NCI-H1105 (cell line): ENCODE measurements at places on chromosomes 2 and 18.

GRCh38 chr2:230575642-230576324, 136.9 kb upstream of the CAB39 start:
- no peak for DNase-seq

DNA sequence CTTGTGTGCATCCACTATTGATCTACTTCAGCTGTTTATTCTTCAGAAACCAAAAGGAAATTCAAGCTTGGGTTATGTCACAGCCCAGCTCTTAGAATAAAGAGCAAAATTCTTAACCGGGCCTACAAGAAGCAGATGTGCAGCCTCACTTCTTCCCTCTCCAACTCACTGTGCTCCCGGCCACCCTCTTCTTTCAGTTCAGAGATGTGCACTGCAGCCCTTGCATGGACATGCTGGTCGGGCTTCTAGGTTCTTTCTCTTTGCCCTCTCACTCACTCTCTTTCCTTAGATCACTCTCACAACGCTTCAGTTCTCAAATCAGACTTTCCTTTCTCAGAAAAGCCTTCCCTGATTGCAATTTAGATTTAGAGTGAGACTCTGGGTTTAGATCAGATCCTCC, 104.1 kb downstream of the CHN1 start:
- DNase-seq, result no peak

- no peak for DNase-seq
These were observed 163.1 kb downstream of the TMEM18 start for GRCh38 chr2:513981-514706.

DNA sequence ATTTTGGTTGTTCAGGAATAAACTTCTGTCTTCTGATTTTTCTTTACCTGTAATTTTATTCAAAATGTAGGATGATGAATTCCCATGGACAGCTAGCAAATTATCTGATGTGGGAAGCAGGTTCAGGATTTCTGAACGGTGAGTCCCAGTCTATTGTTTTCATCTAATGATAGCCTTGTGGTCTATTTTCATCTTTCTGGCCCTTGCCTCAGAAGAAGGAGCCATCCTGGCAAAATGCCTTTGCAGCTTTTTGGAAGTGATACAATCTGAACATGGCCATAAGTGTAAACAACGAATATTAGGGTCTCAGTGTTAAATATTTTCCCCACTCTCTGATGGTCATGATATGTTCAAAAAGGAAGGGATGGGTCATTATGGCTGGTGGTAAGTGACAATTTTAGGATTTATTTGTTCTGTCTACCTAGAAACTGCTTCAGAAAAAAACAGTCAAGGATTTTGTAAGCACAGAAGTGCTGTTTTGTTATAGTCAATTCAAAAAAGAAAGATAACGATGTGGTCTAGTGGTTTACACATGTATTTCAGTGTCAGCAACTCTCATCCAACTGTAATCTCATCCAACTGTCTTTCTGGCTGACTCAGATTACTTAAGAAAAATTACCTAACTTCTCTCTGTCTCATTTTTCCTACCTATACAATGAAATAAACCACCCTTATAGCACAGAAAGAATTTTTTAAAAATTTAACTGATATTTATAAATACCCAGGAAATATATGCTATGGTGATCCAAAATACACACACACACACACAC, 272.6 kb upstream of the ERBB4 start:
- DNase-seq, result no peak

DNA sequence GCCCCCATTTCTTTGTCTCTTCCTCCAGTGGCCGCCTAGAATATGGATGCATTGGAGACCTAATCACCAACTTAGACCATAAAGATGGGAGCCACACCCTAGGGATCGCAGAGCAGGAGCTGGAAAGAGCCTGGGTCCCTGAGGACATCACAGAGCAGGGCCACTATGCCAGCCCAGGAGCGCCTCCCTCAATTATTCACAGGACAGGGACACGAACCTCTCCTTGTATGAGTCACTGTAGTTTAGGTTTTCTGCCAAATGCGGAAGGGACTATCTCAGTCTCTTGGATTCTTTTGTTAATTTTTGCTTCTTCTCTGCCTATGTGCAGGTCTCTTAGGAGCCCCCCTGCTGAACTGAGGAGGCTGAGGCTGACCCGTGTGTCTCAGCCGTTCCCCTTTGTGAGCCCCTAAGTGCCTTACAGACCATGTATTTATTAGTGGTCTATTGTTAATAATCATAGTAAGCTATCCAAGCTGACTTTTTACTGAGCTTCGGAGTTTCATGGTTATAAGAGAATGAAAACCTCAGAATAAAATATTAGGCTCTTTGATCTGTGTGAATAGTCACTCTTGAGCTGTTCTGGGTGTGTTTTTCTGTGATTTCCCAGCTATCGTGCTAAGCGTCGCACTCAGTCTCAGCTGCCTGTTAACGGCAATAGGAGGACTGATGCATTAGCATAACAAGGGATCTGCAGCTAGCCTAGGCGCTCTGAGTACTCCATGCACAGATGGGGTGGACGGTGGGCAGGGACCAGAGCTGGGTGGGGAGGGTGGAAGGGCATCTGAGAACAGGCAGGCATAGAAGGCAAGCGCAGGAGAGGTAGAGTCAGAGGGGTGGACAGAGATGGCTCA, 12.7 kb upstream of the PTPN4 start:
- DNase-seq, result no peak

GRCh38 chr18:79610461-79611039, 69.1 kb upstream of the CTDP1 start:
- DNase-seq, result no peak

GRCh38 chr2:225472161-225472560, 72.7 kb downstream of the NYAP2 start:
- no peak for DNase-seq

DNA sequence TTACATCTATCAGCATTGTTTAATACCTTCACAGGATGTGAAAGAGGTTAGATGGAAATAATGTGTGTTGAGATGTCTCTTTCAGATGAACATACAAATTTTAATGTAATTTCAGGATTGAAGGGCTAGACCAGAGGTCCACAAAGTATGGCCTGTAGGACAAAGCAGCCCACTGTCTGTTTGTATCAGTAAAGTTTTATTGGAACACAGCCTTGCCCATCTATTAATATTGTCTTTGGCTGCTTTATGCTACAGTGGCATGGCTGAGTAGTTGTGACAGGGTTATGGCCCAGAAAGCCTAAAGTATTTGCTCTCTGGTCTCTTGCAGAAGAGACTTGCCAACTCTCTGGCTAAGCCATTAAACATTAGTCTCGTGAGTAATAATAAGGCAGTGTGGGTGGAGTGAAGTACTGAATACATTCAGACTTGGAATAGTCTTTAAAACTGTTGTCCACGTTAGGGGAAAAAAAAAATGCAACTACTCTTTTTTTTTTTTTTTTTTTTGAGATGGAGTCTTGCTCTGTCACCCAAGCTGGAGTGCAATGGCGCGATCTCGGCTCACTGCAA, 74.5 kb upstream of the NOSTRIN start:
- no peak for DNase-seq

DNA sequence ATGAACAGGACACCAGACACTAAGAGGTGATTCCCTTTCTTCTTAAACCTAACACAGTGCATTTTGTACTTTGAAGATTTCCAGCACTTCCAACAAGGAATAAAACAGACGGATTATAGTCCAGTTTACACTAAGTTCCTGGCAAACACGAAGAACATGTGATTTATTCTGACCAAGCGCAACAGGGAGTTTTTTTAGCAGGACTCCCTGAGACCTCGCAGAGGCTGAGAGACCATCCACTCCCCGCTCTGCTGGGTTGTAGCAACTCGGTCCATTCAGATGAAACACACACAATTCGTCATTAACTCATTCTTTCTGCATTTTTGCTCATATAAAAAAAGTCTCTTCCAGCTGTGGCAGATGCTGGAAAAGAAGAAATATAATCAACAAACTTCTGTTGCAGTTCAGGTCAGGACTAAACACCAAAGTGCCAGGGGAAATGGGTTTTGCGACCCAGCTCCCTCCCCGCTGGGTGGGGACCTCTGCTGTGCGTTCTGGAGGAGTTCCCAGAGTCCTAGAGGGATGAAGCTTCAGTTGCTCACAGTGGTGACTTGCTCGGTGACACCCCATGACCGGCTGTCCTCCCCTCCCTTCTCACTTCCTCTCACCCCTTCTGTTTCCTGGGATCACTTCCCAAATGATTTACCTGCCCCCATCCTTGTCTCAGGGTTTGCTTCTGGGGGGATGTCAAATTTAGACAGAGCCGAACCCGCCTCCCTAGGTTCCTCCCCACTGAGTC, 52.5 kb downstream of the KCNF1 start:
- no peak for DNase-seq

DNA sequence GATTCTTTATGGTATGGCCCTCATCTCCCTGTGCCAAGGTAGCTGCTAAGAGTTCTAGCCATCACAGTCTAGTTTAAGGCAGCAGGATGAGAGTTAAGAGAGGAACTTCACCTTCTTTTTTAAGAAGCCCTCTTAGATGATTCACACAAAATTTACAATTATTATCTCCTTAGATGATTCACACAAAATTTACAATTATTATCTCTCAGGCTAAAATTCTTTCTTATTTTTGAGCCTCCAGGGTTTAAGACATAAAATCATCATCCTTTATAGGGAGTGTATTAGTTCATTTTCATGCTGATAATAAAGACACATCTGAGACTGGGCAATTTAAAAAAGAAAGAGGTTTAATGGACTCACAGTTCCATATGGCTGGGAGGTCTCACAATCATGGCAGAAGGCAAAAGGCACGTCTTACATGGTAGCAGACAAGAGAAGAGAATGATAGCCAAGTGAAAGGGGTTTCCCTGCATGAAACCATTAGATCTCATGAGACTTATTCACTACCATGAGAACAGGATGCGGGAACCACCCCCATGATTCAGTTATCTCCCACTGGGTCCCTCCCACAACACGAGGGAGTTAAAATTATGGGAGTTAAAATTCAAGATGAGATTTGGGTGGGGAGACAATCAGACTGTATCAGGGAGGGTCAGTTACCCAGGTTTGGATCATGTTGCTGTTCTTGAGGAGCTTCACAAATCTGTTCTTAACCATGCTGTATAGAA, 133.0 kb upstream of the MYO3B start:
- no peak for DNase-seq

DNA sequence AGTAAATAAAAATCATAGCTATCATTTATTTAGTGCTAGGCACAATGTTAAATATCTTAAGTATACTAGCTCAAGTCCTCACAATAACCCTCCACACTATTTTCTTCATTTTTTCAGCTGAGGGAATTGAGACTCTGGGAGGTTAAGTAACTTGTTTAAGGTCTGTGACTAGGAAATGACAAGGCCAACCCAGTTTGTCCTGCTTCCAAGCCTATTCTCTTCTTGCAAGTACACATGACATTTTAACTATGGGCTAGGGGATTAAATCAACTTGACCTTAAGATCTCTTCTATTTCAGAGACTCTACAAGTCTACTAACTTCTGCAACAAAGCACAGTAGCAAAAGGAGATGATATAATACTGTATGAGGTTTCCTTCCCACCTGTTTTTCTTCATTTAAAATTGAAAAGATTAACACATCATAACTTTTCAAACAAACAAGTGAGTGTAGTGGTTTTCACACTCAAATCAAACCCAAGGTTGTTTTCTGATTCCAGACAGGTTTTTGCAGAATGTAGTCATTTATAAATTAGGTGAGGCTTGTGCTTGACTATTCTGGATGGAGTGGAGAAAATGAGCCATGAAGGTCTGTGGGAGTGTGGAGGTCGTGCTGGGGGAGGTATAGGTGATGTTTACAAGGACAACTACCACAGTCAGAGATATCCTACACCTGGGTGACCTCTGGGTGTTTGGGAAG, 57.0 kb downstream of the CD28 start:
- no peak for DNase-seq

DNA sequence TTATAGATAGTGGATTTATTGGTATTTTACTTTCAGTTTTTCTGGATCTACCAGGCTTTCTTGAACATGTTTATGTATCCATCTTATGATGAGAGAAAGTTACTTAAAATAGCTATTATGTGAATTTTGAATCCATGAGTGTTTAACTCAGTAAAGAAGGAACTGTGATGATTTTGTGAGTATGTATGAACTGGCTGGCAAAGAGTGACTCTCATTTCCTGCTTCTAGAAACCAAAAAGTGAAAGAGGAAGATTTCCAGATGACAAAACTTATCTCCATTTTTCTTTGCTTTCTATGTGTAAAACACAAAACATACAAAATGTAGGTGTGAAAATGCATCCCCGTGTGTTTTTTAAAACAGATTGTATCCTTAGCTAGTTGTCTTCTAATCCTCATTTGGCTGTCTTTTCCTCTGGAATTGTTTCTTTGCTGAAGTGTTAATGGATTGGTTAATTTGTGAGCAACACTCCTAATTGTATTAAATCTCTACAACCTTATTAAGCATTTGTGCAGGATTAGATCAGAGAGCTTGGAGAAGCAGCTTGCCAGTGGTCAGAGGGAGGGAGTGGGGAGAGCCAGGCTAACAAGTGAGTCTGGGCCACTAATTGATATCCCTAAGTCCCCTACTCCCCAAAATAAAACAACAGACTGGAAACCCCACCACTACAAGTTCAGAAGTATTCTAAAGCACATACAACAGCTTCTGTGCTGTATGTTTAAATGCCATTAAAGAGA, 23.9 kb downstream of the PTPRM start:
- no peak for DNase-seq

GRCh38 chr2:180314086-180314485, 307.0 kb upstream of the CWC22 start:
- no peak for DNase-seq

DNA sequence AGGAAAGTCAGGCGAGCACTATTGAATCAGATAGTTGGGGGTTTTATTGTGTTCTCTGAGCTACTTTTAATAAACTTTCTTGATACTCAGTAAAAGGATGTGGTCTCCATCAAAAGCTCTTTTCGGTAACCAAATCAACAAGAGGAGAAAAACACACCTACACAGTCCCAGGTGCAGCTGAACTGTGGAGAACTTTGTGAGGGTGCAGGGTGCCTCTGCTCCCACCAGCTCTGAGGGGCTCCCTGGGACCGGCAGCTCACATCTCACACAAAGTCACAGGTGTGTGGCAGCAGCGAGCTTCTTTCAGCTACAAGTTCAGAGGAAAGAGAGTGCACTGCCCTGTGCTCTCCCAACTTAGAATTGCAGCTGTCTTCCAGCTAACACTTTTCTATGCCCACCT, 650.4 kb downstream of the RNF144A start:
- no peak for DNase-seq

GRCh38 chr2:54551123-54551756, 95.1 kb downstream of the SPTBN1 start:
- DNase-seq, result no peak

GRCh38 chr2:149348291-149348690, 17.9 kb downstream of the LYPD6 start:
- DNase-seq, result no peak

- no peak for DNase-seq
These were observed 70.5 kb upstream of the AFF3 start for GRCh38 chr2:100212850-100213249.

GRCh38 chr18:74724186-74724585, 126.5 kb downstream of the ZNF407 start:
- no peak for DNase-seq
